T1000 (cell line): ENCODE measurements at places on chromosomes 5 and 9.

- no peak for DNase-seq
These were observed 102.2 kb upstream of the IER5L start for GRCh38 chr9:129280236-129280622.

DNA sequence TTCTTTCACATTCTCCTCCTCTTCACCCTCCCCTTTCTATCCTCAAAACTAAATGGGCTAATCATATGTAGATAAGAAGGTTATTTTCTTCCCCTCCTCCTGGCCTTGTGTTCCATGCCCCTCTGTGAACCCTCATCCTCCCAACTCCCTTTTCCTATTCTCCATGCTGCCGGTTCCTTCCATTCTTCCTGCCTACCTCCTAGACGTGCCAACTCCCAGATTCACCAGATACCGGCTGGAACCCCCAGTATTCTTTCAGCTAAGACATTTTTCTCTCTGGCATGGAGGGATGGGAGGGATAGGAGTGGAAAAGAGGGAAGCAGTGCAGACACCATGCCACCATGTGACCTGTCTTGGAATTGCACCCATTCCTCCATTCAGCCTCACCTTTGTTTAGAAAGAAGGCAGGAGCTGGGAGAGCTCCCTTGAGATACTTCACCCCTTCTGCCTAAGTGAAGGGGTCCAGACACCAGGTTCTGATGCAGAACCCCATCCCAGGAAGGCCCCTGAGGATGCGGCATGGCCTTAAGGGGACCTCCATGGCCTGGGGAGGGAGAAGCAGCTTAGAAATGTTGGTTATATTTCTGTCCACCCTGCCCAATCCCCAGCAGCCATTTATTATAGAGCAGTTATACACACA, 4.8 kb downstream of the DNAJB5 start:
- no peak for DNase-seq

- DNase-seq, result no peak
These were observed 3.3 kb downstream of the CTSL start for GRCh38 chr9:87729246-87729645.

GRCh38 chr9:35357826-35358225, 132.1 kb upstream of the RUSC2 start:
- DNase-seq, result no peak

- DNase-seq, result no peak
These were observed 23.9 kb upstream of the CPLX2 start for GRCh38 chr5:175847503-175847902.
